ENCODE measurements at places on chromosomes 16 and 17. TPM values are rescaled to one million over a fixed set of nuclear protein-coding genes. Genes with fewer than 3 reads are reported as not detected.

Gene MILR1
- 0.49 TPM for total RNA-seq

Gene SDR42E2
- total RNA-seq: not detected

Gene KRT20
- not detected for total RNA-seq

Gene EVPLL
- total RNA-seq: 0.14 TPM

Gene IL21R
- total RNA-seq: 99.3 TPM

Gene ZNF469
- 1.2 TPM for total RNA-seq

Gene TNS4
- 7.6 TPM for total RNA-seq

Gene ELMO3
- 4.3 TPM for total RNA-seq

GRCh38 chr17:1060991-1061390 is 64.1 kb downstream of the TIMM22 start:
- DNase-seq: peak; percentile 41

DNA sequence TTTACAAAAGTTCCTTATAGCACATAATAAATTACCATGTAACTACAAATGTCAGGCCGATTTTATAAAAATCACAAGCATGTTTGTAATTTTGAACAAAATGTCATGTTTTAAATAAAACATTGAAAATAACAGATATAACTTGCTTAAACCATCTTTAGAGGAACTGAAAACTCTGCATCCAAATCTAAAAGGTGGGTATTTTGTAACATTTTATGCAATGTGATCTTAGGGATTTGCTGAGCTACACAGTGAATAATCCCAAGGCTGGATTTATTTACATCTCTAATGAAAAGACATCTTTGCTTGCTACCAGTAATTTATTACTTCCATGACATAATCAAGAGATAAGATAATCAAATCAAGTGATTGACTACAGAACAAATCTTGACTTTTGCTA is 47.5 kb downstream of the N4BP1 start:
- no peak for DNase-seq

- DNase-seq: no peak
Measured at GRCh38 chr16:82178352-82178751, 8.3 kb upstream of the MPHOSPH6 start.

- no peak for DNase-seq
Measured at GRCh38 chr17:18009609-18010420, 29.2 kb downstream of the ATPAF2 start.

DNA sequence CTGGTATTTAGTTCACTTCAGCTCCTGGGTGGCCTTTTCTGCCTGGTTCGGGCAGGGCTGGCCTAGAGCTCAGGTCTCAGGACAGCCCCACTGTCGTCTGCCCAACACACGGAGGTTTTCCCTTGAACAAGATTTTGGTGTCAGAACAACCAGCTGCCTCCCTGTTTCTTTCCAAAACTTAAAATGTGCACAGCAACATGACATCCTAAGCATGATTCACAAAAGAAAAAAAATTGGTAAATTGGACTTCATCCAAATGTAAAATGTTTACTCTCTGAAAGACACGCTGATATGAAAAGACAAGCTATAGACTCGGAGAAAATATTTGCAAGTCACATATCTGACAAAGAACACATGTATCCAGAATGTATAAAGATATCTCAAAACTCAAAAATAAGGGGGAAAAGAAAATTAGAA is 197.8 kb upstream of the CHMP6 start:
- DNase-seq: no peak

- DNase-seq: no peak
Measured at GRCh38 chr16:1895068-1895467, 23.1 kb upstream of the MEIOB start.

DNA sequence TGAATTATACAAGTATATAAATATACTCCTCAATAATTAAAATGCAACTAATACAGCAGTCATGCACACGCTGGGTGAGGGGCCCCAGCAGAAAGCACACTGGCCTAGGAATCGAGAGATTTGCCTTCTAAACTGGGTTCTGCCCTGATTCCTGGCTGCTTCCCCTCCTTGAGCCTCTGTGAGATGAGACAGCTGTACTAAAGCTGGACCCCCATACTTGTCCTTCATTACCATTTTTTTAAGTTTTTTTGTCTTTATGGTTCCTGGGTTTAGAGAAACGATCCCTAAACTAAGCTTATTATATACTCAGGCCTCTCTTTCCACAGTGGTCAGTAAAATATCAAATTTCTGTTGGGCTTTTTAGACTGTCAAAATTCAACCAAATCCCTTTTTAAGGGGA is 195.1 kb upstream of the DYNLRB2 start:
- DNase-seq: no peak

- peak; percentile 40 for DNase-seq
Measured at GRCh38 chr16:14405611-14406537, 224.2 kb downstream of the PARN start.

GRCh38 chr17:37310940-37311339 is 64.8 kb upstream of the C17orf78 start:
- DNase-seq: no peak

- DNase-seq: no peak
Measured at GRCh38 chr16:72309001-72309400, 137.0 kb upstream of the PMFBP1 start.
